ENCODE measurements at places on chromosomes 7 and 10. TPM values are rescaled to one million over a fixed set of nuclear protein-coding genes. Genes with fewer than 3 reads are reported as not detected.

- no peak for DNase-seq
Measured at GRCh38 chr7:156004265-156005201, 192.3 kb upstream of the SHH start.

The ZYX gene
- total RNA-seq = 15.4 TPM

The GIMAP4 gene
- total RNA-seq = 21.3 TPM

DNA sequence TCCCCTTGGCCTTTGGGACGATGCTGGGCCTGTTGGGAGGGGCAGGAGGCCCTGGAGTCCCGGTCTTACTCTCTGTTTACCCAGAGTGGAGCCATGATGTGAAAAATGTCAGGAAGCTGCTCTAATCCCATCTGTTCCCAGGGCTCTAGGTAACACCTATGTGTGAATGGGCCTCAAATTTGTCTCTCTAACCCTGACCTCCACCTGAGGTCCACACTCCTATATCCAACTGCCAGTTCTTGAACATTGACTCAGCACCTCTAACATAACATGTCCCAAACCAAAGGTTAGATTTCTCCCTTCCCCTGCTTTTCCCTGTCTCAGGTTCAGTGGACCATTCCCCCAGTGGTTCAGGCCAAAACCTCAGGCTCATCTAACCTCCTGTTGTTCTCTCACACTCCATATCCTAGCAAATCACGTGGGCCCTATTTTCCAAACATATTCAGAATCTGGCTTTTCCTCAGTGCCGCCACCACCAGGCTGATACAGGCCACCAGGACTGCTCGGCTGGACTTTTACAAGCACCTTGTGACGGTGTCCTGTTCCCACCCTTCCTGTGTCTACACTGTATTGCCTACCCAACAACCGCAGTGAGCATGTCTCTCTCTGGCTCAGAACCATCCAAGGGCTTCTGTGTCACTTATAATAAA lies 130.6 kb downstream of the ATXN7L1 start:
- no peak for DNase-seq

The MLXIPL gene
- 384 TPM for total RNA-seq

The AGBL3 gene
- total RNA-seq = 2.0 TPM

DNA sequence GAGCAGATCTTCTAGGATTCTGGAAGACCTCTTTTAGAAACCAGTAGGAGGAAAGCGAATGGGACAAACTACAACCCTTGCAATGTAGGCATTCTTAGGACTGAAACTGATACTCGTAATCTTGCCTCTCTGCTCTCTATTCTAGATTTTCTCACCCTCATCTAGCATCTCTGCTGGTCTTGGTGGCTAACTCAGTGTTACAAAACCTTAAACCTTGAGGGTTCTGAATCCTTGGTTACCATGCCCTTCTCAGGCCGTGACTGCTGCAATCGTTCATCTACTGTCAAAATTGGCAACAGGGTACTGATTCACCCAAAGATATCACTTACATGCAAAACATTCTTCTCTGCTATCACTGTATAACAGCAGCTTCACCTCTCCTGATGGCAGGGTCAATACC lies 55.2 kb downstream of the SAMD9 start:
- no peak for DNase-seq

The FAM24B gene
- total RNA-seq = 0.84 TPM

The CLDN15 gene
- total RNA-seq = 12.4 TPM

DNA sequence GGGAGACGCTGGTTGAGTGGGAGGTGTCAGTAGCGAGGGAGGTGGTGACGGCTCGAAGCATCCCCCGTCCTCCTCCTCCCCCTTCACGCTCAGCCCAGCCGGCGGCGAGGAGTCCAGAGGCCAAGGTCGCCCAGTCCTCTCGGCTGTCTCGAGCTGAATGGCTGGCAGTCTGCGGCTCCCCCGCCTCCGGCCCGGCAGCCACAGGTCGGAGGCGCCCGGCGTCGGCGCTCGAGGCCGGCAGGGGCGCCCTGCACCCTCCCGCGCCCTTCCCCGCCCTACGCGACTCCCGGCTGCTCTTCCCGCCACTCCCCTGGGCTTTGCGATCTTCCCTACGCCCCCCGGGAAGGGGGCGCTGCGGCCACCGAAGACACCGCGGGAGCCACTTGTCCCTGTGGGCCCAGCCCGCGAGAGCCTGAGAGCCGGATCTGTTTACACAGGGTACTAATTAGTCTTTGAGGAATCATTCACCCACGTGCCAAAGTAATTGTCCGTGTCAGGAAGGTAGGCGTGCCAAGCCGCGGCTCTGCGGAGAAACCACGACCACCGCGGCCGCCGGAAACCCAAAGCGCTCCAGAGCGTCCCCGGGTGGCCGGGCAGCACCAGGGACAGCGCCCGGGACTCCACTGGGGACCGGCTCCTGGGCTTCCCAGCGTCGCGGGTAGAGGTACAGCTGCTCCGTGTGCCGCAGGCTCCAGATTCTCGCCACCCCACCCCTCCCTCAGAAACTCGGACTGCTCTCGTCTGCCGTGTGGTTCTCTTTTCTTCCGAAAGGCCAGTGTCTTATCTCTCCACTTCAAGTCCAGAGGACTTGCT lies at the start of gene NXPH1:
Gene NXPH1 (plus strand): TSS at position 133 of the 813 bp plus-strand sequence.
- no peak for DNase-seq

DNA sequence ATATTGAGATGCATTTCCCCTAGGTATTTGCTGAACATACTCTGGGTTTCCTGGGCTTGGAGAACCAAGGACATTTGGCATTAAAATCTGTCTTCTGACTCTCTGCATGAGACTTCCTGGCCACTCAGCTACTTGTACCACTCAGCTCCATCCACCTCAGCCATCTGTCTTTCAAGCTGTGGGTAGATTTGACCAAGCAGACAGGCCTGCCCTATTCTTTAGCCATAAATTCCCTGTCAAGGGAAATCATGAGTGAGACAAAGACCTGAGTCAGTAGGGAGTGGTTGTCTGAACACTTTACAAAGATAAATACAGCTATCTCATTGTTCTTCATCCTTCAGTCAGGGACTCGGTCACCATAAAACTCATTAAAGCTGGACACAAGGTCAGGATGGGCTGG lies 399.1 kb downstream of the GPAM start:
- DNase-seq = no peak

GRCh38 chr10:870564-871166 lies 60.8 kb downstream of the LARP4B start:
- no peak for DNase-seq

The SPDYE11 gene
- not detected for total RNA-seq

GRCh38 chr10:62634576-62634975 lies 169.9 kb upstream of the ADO start:
- no peak for DNase-seq

DNA sequence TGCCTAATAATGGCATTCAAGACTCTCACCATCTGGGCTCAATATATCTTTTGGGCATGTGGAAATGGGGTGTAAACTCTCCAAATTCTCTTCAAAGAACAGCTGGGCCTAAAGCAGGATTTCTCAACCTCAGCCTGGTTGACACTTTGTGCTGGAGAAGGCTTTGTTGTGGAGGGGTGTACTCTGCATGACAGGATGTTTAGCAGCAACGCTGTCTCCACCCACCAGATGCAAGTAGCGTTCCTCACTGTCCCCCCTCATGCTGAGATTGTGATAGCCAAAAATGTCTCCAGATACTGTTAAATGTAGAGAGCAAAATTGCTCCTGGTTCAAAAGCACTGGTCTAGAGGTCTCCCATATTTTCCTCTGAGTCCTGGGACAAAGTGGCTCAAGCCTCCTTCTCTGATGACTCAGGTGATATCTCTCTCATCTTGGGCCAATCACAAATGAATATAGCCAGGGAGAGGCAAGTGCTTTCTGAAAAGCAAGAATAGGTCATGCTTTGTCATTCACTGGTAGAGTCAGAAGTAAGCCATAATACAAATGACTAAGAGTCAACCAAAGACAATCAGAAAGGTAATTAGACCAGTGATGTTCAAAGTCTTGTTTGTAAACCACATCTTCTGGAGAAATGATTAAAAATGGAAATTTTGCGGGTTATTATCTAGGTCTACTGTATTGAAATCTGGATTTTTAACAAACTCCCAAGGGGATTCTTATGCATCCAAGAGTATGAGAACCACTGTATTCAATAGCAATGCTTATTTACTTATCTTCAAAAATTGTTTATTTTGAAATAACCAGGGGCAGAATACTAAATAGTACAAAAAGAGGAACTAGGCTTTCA lies 330.8 kb downstream of the PTEN start:
- DNase-seq = no peak

- DNase-seq = no peak
Measured at GRCh38 chr10:100506596-100507356, 12.9 kb downstream of the SEC31B start.

The CEP55 gene
- total RNA-seq = 4.1 TPM

- no peak for DNase-seq
Measured at GRCh38 chr10:101969412-101969922, 86.5 kb downstream of the ARMH3 start.

The PNLIPRP2 gene
- not detected for total RNA-seq

The SLC13A1 gene
- not detected for total RNA-seq

The MMD2 gene
- total RNA-seq = not detected

GRCh38 chr7:15686295-15686956 lies at the start of gene MEOX2:
TSS of gene MEOX2 (minus strand) at chr7:15686683. CDS start at chr7:15686402, 281 bp downstream.
- peak; percentile 34 for DNase-seq

The TMEM184A gene
- 11.7 TPM for total RNA-seq

DNA sequence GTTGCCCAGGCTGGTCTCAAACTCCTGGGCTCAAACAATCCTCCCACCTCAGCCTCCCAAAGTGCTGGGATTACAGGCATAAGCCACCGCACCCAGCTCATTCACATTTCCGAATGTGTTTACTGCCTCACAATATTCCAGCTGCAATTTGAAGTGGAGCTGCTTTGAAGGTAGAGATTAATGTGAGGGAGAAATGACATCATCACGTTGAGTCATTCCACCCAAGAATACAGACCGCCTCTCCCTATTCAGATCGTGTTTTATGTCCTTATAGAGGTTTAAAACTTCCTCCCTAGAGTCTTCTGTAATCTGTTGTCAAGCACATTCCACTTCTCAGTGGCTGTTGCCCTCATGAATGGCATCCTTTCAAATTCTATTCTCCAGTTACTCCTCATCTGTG lies 100.4 kb upstream of the PDGFA start:
- no peak for DNase-seq

- DNase-seq = no peak
Measured at GRCh38 chr7:131238347-131238931, 89.2 kb upstream of the MKLN1 start.

GRCh38 chr7:121385800-121386179 lies 10.3 kb downstream of the FAM3C start:
- DNase-seq = no peak

The LIPF gene
- not detected for total RNA-seq

DNA sequence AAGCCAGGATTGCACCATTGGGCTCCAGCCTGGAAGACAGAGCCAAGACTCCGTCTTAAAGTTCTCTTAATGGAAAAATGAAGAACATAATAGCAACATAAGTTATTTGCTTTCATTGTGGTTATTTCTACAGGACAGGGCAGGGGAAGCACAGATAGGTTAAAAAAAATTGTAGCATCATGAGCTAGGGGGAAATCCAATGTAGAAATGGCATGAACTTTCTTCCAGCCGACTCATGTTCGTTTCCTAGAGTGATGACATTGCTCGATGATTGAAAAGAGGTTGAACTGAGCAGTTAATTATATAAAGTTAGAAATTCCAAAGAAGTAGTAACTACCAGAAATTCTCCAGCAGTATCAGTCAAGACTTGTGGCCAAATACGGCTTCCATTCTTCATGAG lies 64.9 kb downstream of the DAGLB start:
- DNase-seq = no peak

- no peak for DNase-seq
Measured at GRCh38 chr10:91210014-91210413, 10.4 kb upstream of the PCGF5 start.

- no peak for DNase-seq
Measured at GRCh38 chr10:100504096-100504495, 15.6 kb downstream of the SEC31B start.

DNA sequence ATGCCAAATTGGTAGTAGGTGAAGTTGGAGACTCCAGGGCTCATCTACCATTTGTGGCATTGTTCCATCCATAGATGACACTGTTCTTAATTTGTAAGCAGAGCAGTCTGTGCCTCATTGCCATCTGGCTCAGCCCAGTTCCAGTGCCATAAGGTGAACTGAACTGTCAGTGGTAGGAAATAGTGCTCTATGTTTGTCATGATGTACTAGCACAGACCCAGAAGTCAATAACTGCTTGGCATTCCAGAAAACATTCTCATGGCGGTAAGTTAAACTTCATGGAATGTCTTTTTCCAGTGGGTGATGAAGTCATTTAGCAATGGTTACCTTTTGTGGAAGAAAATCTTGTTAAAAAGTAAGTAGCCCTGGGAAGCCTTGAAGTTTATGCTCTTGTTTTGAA lies 302.7 kb downstream of the SUGCT start:
- no peak for DNase-seq

DNA sequence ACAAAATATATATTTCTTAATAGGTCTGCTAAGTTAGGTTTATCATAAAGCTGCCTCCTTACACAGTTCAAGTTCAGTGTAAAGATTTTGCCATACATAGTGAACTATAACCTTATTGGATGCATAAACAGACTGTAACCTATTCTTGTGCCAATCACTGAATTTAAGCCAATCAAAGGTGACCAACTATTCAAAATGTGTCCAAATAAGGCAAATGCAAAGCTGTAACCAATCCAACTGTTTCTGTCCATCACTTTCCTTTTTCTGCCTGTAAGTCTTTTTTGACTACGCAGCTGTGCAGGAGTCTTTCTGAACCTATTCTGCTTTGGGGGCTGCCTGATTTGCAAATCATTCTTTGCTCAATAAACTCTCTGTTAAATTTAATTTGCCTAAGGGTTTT lies 11.6 kb upstream of the DNMBP start:
- DNase-seq = no peak

The GRID2IP gene
- 0.08 TPM for total RNA-seq

The NUTM2E gene
- not detected for total RNA-seq

DNA sequence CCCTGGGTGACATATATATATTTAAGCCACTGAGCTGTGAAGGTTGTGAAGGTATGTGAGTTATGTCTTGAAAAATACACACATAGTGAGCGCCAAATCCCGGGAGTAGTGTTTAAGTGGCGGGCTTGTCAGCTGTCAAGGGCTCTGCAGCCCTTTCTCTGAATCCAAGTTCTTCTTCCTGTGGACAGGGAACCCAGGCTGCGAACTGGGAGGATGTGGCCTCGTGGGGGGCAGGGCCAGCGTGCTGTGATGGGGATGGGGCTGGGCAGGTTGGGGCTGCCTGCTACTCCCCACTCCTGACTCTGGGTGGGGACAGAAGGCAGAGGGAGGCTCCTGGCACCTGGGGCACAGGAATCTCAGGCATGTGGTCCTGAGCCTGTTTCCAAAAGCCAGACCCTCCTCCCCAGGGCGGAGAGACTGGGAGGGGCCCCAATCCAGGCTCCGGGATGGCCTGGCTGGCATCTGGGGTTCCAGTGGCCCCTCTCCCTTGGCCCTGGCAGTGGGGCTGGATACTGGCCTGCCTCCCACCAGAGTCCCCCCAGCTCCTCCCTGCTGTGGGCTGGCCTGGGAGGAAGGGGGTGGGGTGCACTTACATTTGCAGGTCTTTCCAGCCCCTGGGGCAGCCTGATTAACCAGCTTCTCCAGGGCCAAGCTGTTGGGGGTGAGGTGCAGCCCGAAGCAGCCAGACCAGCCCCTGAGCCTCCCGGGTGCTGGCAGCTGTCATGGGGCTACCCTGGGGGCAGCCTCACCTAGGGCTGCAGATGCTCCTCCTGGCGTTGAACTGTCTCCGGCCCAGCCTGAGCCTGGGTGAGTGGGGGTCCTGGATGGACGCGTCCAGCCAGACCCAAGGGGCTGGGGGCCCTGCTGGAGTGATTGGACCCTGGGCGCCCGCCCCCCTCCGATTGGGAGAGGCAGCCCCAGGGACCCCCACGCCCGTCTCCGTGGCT lies at the start of gene UPK3B:
Gene UPK3B (plus strand): TSS at position 622 of the 947 bp plus-strand sequence. CDS start 101 bp downstream, at position 723.
- no peak for DNase-seq

- no peak for DNase-seq
Measured at GRCh38 chr10:16968416-16969041, 151.3 kb upstream of the RSU1 start.

GRCh38 chr10:109737626-109738025 lies 185.7 kb downstream of the XPNPEP1 start:
- no peak for DNase-seq
